ENCODE measurements at places on chromosomes 5 and 9.

GRCh38 chr9:86795047-86795442, 152.3 kb downstream of the GAS1 start:
- DNase-seq, result no peak

DNA sequence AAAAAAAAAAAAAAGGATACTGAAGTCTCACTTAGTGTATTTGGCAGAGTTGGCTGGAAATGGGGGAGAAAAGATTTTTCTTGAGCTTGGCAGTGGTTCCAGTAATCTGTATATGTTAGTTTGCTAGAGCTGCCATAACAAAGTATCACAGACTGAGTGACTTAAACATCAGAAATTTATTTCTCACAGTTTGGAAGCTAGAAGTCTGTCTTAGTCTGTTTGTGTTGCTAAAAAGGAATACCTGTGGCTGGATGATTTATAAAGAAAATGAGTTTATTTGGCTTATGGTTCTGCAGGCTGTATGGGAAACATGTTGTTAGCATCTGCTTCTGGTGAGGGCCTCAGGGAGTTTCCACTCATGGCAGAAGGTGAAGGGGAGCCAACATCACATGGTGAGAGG, 89.6 kb upstream of the CEP78 start:
- no peak for DNase-seq

- DNase-seq, result no peak
Observed at GRCh38 chr5:131394128-131394527, 130.3 kb downstream of the CDC42SE2 start.

DNA sequence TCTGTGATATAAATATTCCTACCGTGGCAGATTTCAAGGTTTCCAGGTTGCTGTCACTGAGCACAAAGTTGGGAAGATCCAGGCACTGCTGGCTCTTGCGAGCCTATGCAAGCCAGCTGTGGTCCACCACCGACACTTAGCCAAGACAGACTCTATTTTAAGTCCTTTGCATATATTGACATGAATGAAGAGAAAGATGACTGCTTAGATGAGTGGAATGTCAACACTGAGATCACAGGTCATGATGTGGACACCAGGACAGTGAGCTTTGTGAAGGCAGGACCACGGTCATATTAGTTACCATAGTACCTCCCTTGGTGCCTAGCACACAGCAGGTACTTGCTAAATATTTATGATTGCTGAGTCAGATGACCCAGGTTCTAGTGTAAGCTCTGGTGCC, 217.0 kb downstream of the PAPPA start:
- no peak for DNase-seq

DNA sequence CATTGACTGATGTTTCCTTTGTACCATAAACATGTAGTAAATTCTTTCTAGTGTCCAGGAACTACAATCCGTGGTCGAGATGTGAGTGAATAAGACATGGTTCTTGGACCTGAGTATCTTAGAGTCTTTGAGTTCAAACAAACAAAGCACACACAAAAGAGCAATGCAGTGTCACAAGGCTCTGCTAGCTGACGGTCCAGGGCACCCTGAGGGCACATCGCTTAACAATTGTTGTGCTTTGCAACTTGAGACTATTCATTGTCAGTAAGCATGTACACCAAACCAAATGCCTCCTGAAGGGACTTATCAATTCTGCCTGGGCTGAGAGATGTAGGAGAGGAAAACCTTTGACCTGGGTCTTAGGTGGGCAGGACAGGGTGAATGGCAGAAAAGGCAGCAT, 84.8 kb downstream of the CAMK4 start:
- DNase-seq, result no peak

GRCh38 chr5:109825450-109825849, 135.7 kb downstream of the MAN2A1 start:
- DNase-seq, result no peak

- no peak for DNase-seq
Observed at GRCh38 chr5:14138608-14139540, 4.3 kb upstream of the TRIO start.

DNA sequence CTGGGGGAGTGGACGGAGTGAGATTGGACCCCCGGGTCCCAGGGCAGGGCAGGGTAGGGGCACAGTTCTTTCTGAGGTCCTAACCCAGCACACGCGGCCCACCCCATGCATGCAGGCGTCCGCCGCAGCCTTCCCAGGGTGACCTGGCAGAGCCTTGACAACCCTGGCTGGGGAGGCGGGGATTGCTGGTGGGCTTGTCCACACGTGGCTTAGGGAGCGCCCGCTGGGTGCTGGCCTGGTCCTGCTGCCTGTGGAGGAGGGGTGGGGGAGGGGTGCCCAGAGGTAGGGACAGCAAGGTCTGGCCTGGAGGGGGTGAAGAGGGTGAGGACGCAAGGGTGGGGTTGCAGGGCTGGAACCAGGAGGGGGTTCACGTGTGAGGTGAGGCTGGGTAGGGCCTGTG, 6.0 kb downstream of the RXRA start:
- no peak for DNase-seq

- DNase-seq, result no peak
Observed at GRCh38 chr9:75170898-75171360, 82.6 kb downstream of the OSTF1 start.

DNA sequence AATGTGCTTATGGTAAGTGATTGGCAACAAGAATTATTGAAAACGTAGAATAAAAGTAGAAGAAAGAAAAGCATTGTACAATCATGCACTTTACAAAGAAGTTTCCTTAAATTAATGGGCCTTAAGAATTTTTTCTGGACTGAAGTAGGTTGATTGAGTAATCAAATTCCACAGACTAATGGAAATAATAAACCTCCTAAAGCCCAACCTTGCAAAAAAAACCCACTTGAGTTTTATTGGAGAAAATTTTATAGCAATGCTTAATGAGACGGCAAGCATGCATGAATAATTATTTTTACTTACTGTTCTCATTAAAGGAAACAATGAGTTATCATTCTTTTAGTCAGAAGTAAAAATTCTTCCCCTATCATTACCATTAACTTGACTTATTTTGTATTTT, 676.1 kb upstream of the C9orf72 start:
- no peak for DNase-seq

DNA sequence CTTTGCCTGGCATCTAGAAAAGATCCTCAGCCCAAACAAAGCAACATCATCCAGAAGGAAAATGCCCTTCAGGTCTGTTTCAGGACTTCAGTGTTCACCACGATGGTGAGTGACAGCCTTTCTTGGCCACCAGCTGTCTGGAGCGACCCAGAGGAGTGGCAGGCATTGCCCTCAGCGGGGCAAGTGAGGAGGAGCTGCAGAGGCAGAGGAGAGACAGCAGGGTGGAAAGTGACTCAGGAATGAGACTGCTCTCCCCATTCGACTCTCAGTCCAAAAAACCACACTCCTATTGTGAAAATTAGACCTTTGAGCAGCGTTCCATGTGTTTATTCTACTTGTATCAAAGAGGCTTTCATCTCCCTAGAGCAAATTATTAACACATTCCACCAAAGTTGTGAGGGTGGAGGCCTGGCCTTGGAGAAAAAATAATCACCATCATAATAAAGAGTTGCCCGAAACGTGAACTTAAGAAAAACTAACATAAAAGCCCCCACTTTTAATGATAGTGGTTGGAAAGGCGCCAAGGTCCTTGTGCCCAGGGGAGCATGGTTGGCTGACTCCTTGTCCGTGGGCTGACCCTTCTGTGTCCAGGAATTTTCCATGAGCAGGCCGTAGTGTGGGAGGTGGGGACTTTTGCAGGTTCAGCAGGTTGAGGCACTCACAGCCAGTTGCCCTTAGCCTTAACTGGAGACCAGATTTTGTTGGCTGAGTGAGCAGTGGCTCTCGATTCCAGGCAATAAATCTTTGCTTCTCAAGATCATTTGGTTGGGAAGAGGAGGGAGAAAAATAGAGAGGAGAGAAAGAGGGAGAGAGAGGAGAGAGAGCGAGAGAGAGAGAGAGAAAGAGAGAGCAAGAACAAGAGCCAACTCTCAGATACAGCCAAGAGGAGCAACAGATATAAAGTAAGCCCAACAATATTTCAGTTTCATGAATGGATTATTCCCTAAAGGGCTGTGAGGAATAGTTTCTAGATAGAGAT, 125.9 kb upstream of the ANKRD55 start:
- DNase-seq, result no peak

- DNase-seq, result no peak
Observed at GRCh38 chr5:87079219-87079618, 188.5 kb upstream of the RASA1 start.

GRCh38 chr5:98638701-98639100, 134.8 kb upstream of the RGMB start:
- no peak for DNase-seq
